Adrenal gland (tissue), 19 donors: ENCODE measurements at places on chromosomes 7 and 10. TPM values are rescaled to one million over a fixed set of nuclear protein-coding genes. Genes with fewer than 3 reads are reported as not detected.
A peak's percentile ranks its signal among the peaks of the same experiment; 100 is the strongest.

The KCNIP2 gene
- total RNA-seq: 7.2 TPM

The CYP26A1 gene
- not detected for total RNA-seq

GRCh38 chr10:8946451-8946850 is 892.0 kb downstream of the GATA3 start:
- H3K36me3 ChIP-seq: no peaks in the 10 kb centered on the region
- no peaks in the 10 kb centered on the region for H3K27me3 ChIP-seq
- no peaks in the 10 kb centered on the region for H3K4me1 ChIP-seq
- no peak for DNase-seq

- DNase-seq: no peak
- H3K27ac ChIP-seq: peak overlapping the region; percentile 47
- H3K36me3 ChIP-seq: no peaks in the 10 kb centered on the region
- no peak overlapping the region for H3K4me3 ChIP-seq
Measured at GRCh38 chr7:128408709-128409595, 830 bp downstream of the IMPDH1 start.

DNA sequence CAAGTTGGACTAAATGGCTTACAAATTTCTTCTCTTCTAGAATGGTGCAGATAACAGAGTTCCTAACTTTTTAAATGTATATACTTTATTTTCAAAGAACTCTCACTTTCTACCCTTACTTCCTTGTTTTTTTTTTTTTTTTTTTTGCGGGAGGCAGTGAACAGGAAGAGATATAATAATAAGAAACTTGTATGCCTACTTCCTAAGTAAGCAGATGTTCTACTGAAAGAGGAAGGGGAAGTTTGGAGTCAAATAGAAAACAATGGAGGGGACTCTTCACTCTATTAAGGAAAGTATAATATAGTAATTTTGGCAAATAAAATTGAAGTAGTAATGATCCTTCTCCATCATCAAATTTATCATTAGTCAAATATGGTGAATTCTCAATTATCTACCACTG is 754.0 kb downstream of the KCNMA1 start:
- no peak overlapping the region for H3K27ac ChIP-seq
- no peaks in the 10 kb centered on the region for H3K4me1 ChIP-seq
- no peak for DNase-seq
- H3K36me3 ChIP-seq: no peaks in the 10 kb centered on the region
- no peaks in the 10 kb centered on the region for H3K27me3 ChIP-seq

- no peaks in the 10 kb centered on the region for H3K27me3 ChIP-seq
- no peaks in the 10 kb centered on the region for H3K36me3 ChIP-seq
- no peak overlapping the region for H3K4me3 ChIP-seq
- no peak for DNase-seq
- no peak overlapping the region for H3K27ac ChIP-seq
- H3K4me1 ChIP-seq: no peaks in the 10 kb centered on the region
Measured at GRCh38 chr10:14093730-14094484, 236.8 kb downstream of the FRMD4A start.

GRCh38 chr7:112584290-112584689 is 103.5 kb downstream of the LSMEM1 start:
- peaks cover 7% of the 10 kb centered on the region for H3K27me3 ChIP-seq
- DNase-seq: no peak
- no peak overlapping the region for H3K27ac ChIP-seq
- no peaks in the 10 kb centered on the region for H3K4me1 ChIP-seq
- no peaks in the 10 kb centered on the region for H3K36me3 ChIP-seq
- H3K4me3 ChIP-seq: no peak overlapping the region
